Stimulated activated CD4-positive, alpha-beta T cell treated with anti-CD3 and anti-CD28 coated beads, Interleukin-2, amount 100 ng/mL, for 4 hours (primary cell): ENCODE measurements at places on chromosomes 11 and 22.

- no peak for DNase-seq
Observed at GRCh38 chr11:14224395-14224794, 134.6 kb downstream of the RRAS2 start.

DNA sequence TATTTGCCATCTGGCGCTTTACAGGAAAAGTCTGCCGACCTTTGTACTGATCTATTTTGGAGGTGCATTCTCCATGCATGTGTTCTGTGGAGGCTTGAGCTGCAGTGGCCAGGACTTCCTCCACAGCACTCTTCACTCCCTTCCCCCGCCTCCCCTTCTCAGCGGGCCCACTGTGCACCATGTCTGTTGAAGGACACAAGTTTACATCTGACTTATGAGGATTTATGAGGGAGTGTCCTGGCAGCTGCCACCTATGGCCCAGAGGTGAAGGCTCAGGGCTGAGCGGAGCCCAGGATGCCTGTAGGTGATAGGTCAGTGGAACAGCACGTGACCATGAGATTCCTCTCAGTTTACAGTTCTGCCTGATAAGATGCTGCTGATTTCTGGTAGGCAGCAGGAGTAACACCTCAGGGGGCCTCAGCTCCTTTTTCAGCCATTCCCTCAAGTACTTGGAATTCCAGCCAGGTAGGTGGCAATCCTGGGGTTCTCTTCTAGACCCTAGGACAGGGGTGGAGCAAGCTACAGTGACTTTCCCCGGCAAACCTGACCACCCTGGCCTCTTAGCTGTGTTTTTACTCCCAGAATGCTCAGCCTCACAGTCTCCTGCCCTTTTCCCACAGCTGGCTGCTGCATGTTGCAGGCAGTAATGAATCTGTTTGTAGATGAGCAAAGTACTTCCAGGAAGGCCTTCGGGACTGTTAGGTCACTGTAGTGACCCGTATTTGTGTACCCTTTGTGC is 59.9 kb downstream of the PPFIBP2 start:
- no peak for DNase-seq

GRCh38 chr11:75663808-75664207 is 5.0 kb downstream of the MAP6 start:
- DNase-seq = no peak

DNA sequence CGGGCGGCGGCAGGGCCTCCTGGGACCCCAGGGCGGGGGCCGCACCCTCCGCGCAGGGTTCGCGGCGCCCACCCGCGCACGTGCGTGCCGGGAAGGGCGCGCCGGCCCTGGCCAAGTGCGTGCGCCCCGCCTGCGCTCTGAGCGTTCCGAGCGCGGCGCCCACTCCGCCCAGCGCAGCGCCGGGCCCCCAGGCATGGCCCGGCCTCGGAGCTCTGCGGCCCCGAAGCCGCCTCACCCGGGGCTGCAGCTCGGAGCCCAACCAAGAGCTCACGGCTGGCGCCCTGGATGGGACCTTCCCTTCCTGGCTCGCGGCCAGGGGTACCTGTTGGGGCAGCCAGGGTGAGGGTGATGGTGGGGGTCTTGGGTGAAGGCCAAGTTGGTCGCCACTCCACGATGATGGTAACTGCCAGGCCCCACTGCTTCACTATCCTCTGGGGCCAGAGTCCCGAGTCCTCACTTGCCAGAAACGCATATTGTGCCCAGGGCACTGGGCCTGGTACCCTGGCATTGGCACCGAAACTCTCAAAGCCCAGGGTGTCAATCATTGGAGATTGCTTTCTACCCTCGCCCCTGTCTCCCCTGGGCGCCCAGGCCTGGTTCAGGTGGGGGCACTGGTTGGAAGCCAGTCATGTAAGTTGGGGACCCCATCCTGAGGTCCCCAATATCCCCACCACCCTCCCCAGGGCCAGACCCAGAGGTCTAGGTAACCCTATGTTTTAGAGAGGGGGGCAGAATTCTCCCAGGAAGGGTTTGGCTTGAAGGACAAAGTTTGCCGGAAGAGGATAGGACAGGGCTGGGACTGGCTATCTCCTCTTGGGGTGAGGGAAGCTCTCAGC is 882 bp downstream of the ANO1 start:
- no peak for DNase-seq

DNA sequence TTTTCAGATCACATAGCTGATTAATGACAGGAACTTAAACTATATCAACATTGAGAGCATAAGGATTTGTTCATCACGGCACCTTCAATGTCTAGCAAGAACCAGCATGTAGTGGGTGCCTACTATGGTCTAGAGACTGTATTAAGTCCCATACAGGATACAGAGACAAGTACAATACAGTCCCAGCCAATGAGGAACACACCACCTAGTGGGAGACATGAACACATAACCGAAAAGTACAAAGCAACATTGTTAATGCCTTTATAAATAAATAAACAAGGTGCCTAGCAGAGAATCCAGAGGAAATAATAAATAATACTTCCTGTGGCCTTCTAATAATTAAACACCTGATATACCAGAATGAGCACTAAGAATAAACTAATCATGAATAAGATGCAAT is 87.7 kb upstream of the OPCML start:
- DNase-seq = no peak
